ENCODE measurements at places on chromosomes 2 and 18. TPM values are rescaled to one million over a fixed set of nuclear protein-coding genes. Genes with fewer than 3 reads are reported as not detected.

DNA sequence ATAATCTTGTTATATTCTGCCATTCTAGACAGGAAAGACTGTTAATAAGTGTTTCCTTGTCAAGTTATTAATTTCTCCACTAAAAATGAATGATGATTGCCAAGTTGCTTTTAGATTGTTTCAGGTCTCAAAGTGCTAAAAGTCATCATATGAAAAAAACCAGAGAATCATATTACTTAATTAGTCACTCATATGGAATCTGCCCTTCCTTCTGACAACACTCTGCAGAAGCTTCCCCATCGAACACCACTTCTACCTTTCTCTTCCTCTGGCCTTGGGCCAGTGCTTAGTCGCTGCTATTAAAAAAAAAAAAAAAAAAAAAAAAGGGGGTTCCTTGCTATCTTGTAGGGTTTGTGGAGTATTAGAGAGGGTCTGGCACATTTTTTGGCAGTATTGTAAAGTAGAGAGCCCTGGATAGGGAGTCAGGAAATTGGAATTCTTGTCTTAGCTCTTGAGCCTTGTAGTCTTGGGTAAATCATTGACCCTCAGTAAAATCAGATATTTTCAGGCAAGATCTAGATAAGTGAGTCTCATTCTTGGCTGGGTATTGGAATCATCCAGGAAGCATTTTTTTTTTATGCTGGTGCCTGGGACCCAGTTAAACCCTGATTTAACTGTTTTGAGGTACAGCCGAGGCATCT is 141.7 kb upstream of the CCDC68 start:
- no peak for DNase-seq

- DNase-seq: no peak
Observed at GRCh38 chr18:39604836-39605235, 2039.2 kb upstream of the CELF4 start.

- DNase-seq: peak; percentile 44
Observed at GRCh38 chr18:27136208-27136535, 48.9 kb downstream of the CHST9 start.

- DNase-seq: no peak
Observed at GRCh38 chr2:216574046-216574445, 59.2 kb upstream of the IGFBP2 start.

- no peak for DNase-seq
Observed at GRCh38 chr2:219733106-219733505, 105.7 kb downstream of the SLC4A3 start.

- DNase-seq: no peak
Observed at GRCh38 chr2:25202275-25202674, 33.9 kb upstream of the POMC start.

GRCh38 chr2:159262904-159263303 is 23.6 kb downstream of the WDSUB1 start:
- no peak for DNase-seq

SCN7A gene
- total RNA-seq: not detected

- DNase-seq: no peak
Observed at GRCh38 chr2:233387225-233387624, 32.9 kb downstream of the DGKD start.

DCC gene
- total RNA-seq: not detected

CREB1 gene
- 22.3 TPM for total RNA-seq

DNA sequence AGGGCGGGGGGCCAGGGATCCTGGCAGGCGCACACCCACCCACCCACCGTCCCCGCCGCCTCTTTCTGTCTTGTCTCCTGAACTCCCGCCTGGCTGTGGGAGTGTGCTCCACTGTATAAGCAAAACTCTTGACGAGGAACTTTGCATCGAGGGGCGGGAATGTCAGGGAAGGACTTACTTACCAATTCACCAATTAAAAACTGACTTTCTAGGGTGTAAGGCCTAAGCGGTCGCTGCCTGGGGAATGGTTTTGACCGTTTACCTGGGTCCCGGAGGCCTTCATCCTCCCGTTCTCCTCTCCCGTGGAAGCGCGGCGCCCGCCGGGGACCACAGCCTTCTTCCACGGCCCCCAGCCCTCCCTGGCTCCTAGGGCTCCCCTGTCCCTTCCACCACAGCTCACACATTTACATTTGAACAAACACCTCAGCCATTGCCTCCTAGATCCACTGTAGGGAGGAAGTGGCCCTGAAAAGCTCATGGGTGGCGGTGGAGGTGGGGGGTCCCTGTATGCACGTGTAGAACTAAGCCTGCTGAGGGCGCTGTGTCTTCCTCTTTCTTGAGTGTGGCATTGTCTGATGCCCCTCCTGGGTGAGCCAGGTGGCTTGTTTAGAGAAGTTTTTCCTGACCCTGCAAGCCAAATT is 8.9 kb downstream of the ASIC4 start:
- no peak for DNase-seq

CNTNAP5 gene
- not detected for total RNA-seq

GRCh38 chr2:212752730-212753351 is 214.2 kb upstream of the ERBB4 start:
- no peak for DNase-seq

DNA sequence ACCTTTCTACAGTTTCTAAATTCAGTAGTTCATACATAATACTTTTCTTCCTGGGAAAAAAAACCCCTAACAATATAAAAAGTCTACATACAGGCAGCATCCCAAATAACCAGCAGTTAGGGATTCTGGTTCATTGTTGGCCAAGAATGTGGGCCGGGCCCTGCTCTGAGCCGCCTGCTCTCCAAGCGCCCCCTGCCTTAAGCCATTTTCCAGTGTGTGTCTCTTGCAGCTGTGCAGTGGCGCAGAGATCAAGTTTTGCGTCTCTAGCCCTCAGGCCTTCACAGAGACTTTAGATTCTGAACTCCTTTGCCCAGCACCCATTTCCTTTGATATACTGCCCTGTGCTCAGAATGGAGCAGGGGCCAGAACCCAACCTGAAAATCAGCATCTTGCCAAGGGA is 32.9 kb downstream of the RMC1 start:
- DNase-seq: no peak

TCF7L1 gene
- total RNA-seq: 0.46 TPM

GRCh38 chr2:197216361-197216979 is 94.1 kb downstream of the ANKRD44 start:
- DNase-seq: no peak

DNA sequence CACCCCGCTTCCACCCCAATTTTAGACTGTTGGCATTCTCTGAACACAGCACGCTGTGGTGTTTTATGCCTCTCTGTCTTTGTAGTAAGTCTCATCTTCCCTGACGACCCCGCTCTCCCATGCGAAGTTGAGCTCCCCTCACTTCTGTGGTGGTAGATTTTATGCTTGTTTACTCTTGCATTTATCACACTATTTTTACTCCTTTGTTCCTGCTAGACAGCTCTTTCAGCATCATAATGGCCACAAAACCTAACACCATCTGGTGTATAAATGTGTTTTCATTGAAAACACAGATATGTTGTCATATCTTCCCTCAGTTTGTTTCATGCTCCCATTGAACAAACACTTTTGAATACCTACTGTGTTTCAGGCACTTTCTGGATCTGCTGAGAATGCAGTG is 57.1 kb downstream of the PKP4 start:
- no peak for DNase-seq

- no peak for DNase-seq
Observed at GRCh38 chr2:49306925-49307324, 152.6 kb upstream of the FSHR start.

DNA sequence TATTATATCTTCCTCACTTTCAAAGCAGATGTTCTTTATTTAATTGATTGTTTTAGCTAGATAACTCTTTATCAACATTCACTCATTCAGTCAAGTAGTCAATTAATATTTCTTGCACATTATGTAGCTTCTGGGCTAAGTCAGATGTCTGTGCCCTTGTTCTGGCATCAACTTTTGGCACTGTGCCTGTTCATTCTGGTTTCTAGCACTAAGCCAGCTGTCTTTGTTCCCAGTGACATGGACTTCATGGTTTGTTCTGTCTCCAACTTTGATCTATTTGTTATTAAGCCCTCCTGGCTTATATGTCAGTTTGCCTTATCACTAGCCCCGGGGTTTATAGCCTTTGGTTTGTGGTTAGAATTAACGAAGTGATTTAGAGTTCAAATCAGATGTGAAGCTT is 247.9 kb upstream of the SYT4 start:
- peak; percentile 11 for DNase-seq

DNA sequence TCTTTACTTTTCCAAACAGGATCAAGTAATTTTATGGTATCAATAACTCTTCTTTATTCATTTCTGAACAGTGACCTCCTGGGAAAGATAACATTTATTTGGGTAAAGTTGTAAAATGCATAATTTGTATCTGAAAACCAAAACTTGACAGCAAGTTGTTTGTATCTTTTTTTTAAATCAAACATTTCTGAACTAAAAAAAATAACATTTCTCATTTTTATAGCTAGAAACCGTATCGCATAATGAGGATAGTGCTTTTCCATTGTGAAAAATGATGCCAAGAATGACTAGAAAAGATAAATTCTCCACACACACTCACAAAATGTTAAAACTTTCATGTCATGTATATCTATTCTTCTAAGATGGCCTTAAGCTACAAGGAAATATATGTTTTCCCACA is 578.2 kb downstream of the RIT2 start:
- no peak for DNase-seq

DNA sequence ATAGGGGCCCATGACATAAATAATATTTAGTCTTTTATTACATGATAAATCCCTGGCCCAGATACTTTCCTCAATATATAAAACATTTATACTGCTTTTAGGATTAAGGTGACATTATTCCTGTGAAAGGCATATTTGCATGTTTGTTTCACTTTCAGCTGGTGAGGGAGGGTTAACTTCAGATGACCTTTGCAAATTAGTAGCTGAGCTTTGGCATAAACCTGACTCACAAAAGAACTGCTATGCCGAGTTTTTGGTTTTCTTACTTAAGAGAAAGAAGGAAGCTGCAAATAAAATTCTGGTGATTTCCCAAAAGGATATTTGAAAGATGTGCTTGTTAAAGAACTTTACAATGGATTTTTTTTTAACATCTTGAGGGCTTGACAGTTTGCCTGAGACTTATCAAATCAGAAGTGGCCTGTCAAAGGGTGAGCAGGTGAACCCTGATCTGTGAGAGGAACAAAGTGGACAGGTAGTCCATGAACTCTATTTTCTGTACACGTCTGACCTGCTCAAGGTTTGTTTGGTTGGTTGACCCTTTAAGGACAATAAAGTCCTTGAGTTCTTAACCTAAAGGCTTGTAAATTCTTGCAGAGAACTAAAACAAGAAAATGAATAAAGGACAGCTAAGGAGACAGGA is 93.5 kb downstream of the FAM124B start:
- no peak for DNase-seq

DNA sequence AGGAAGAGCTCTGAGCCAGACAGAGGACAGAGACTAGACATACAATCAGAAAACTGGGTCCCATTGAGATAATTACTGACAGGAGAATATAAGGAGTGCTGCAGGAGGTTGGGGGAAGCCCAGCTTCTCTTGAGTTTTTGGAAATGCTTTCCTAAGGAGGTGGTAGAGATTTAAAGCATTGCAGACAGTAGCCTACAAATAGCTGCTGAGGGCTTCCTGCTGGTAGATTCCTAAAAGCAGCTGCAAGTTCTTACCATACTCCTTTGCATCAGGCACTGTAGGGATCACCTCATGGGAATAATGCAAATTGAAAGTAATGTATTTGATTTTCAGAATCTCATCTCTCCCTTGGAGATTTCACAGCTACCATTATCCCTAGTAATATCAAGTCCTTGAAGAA is 902.6 kb upstream of the GCFC2 start:
- no peak for DNase-seq

DNA sequence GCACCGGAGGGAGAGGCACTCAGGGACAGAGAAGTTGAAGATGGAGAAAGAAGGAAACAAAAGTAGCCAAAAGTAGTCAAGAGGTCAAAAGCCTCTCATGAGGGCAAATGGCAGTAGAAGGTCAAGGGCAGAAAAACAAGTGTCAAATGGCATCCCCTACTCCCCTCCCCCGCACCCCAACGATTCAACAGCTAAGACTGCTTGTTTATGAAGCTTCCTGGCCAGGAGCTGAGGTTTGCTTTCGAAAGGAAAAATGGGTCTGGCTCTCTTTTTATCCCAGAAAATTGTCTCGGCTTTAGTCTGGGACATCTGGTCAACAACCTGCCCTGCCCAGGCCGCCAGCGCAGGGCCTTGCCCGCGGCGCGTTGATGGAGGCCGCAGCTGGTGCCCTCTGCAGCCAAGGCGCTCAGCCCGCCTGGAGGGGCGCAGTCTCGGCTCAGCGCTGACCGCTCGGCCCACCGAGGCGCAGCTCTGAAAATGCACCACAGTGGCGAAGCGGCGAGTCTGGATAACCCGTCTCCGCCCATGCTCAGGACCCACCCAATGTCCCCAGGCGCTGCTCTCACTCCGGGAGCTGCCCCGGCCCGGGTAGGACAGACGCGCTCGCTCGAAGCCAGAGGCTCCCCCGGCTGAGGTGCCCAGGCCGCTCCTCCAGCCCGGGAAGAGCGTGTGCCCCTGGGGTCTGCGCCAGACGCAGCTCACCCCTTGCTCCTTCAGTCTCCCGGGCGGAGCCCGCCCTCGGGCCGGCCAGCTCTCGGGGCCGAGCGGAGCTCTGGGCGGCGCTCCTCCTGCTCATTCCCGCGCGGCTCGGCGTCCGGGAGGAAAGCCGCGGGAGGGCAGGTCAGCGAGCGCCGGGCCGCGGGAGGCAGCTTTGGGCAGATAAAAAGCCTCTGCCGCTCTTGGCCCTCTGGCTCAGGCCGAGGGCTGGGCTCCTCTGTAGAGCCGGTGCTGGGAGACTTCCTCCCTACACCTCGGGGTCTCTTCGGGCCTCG is 1.8 kb upstream of the TBR1 start:
- peak; percentile 60 for DNase-seq

TRIM43 gene
- not detected for total RNA-seq

- no peak for DNase-seq
Observed at GRCh38 chr2:58720770-58721697, 479.9 kb upstream of the FANCL start.

- peak; percentile 66 for DNase-seq
Observed at GRCh38 chr2:40401896-40402295, 50.0 kb downstream of the SLC8A1 start.

TWSG1 gene
- 31.8 TPM for total RNA-seq

DNA sequence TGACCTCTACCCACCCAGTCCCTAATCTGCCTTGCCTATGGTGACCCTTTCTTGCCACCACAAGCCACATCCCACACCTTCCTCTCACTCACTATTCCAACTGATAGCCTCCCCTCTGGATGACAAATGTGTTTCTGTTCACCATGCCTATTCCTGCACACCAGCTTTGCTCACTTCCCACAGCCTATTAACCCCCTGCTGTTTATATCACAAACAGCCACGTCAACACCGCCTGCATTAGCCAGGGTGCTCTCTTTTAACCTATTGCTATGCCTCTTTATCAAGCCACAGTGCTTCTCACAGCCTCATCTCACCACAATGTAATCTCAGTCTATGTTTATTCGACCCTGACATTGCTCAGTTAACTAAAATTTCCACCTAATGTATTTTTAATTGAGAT is 271.8 kb downstream of the SUCLG1 start:
- no peak for DNase-seq

- DNase-seq: no peak
Observed at GRCh38 chr2:69196327-69197117, 183.5 kb downstream of the ANTXR1 start.

DNA sequence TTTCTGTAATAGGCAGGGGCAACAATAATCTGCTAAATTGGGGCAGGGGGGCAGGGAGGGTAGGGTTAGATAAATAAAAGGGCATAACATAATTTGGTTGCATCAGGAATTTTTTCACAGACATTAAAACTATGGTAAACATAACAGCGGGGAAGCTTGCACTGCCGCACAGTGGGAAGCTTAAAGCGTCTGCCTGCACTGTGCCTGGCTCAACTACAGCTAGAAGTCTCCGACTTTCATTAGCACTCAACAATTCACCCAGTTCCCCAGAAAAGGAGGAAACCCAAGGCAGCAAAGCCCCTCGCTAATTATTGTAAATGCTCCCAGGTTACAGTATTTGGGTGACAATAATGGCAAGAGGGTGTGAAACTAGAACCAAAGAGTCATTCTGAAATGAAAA is 562.9 kb downstream of the ARHGAP15 start:
- DNase-seq: no peak

Measured in MG63 (cell line).